Spinal cord (tissue), 10 donors: ENCODE measurements at places on chromosomes 1 and 21.

- no peak for DNase-seq
Observed at GRCh38 chr1:93504247-93505033, 56.5 kb downstream of the FNBP1L start.

DNA sequence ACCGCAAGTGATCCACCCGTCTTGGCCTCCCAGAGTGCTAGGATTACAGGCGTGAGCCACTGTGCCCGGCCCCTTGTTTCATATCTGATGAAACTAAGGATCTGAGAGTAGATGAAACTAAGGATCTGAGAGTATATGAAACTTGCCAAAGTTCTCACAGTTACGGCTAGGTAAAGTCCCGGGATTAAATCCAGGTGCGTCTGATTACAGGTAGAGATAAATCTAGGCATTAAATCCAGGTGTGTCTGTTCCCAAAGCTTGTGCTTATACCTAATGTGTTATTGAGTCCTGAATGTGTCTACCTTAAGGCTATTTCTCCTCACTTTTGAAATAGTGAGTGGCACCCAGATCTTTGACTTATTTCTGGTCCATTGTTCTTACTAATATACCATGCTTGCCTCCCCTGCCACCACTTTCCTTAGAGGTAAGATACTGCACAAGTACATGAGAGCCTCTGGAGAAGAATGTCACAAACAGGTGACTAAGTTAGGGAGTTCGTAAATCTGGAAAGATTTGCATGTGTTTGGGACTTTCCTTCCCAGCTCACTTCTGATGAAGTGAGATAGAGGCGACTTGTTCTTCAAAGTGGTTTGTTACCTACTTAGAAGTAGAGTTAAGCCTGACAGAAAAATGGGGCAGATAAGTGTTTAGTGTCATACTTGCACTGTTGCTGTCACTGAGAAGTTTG is 66.5 kb downstream of the AK4 start:
- no peak for DNase-seq

GRCh38 chr21:18499761-18500376 is 96.3 kb upstream of the TMPRSS15 start:
- DNase-seq: peak; percentile 53

- no peak for DNase-seq
Observed at GRCh38 chr21:28325618-28326017, 667.1 kb downstream of the LTN1 start.

DNA sequence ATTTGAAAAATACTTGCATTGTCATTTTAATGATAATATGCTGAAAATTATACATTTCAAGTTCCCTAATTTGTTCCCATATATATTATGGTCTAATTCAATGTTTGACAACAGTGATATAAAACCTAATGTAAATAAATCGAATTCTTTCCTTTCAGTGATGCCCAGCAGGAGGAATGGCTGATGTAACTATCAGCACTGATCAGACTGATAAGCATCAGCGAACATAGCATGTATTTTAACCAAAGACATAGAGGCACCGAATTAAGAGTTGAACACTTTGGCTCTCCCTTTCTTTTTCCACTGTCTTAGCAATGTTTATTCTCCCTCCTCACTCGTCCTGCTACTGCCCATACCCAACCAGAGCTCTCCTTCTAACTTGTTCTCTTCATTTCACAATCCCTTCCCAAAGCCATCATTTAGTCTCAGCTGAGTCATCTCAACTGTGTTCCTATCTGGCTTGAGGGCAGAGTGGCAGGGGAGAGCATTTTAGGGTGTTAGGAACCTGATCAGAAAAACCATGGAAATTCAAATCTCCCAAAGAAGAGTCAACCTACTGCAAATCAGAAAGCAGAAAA is 58.8 kb upstream of the C1orf115 start:
- no peak for DNase-seq

GRCh38 chr1:197598935-197599334 is 176.3 kb downstream of the DENND1B start:
- no peak for DNase-seq

DNA sequence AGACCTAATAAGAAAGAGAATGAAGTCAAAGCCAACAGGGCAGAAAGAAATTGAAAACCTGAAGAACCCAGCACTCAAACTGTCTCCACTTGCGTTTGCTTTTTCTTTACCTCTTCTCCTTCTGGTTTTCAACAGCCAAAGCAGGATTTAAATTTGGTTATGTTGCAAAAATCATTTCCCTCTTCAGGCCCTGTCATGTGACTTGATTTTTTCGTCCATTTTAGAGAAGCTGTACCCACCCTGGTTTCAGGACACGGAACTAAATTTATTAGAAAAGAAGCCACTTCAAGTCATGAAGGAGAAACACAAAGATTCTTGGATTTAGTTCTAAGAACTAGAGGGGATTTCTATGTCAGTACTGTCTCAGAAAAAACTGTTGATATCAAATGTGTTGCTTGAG is 1.0 kb upstream of the SYNJ1 start:
- DNase-seq: no peak

- DNase-seq: no peak
Observed at GRCh38 chr1:107863342-107863741, 101.6 kb downstream of the VAV3 start.

DNA sequence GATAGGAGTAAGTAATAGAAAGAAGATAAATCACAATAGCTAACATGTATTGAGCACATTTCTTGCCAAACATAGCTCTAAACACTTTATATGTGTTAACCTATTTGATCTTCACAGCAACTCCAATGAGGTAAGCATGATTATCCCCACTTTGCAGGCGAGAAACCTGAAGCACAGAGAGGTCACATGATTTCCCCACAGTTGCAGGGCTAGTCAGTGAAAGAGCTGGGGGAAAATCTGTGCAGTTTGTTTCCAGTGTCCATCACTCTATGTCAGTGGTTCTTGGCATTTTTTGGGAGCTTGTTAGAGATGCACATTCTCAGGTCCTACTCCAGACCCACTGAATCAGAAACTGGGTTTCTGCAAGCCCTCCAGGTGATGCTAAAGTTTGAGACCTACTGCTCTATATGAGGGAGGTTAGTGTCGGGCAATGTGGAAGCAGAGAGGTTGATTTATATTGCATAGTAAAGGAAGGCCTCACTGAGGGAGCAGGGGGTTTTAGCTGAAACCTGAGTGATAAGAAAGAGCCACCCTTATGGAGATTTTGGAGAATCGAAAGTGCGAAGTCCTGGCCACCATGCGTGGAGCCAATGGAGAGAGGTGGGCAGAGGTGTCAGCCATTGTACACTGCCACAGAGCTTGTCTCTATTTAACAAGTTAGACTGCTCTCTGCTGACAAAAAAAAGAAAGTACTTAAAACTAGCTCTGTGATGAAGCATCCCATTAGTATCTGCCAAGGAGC is 20.9 kb downstream of the MCOLN3 start:
- no peak for DNase-seq
